ENCODE measurements at places on chromosomes 7 and 10. TPM values are rescaled to one million over a fixed set of nuclear protein-coding genes. Genes with fewer than 3 reads are reported as not detected.

- no peaks in the 10 kb centered on the region for H3K27me3 ChIP-seq
- H3K27ac ChIP-seq = no peak overlapping the region
- no peaks in the 10 kb centered on the region for H3K4me1 ChIP-seq
Observed at GRCh38 chr10:71998840-71999194, 34.6 kb downstream of the CHST3 start.

DNA sequence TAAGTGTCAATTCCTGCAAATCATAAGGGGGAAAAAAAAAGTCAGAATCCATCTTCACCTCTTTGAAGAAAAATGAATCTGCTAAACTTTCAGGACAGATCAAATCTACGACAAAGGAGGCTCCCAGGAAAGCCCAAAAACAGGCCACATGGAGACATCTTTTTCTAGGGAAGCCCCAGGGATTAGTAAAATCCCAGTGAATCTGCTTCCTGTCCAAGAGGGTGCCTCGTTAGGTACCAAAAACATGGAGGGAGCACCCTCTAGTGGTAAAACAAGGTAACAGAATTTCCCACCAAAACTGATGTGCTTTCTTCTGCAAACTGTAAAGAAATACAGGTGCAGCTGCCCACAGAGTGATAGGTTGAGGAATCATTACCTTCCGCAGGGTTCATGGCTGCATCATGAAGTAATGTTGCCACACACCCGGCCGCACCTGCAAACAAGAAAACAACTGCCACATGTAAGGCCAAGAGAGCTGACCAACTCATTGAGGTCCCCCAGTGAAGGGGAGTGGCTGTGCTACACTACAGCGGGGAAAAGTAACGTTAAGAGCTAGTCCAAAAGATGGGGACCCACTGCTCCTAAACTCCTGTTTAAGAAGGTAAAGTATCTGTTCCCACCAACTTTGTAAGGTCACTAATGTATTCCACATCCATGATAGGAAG is 7.9 kb downstream of the SLC25A28 start:
- no peaks in the 10 kb centered on the region for H3K36me3 ChIP-seq
- H3K4me3 ChIP-seq = no peak overlapping the region
- H3K27me3 ChIP-seq = no peaks in the 10 kb centered on the region
- no peak overlapping the region for H3K27ac ChIP-seq
- peak; percentile 58 for DNase-seq
- H3K4me1 ChIP-seq = no peaks in the 10 kb centered on the region

- H3K36me3 ChIP-seq = peaks cover 30% of the 10 kb centered on the region
- no peak overlapping the region for H3K27ac ChIP-seq
- peak overlapping the region; percentile 98 for H3K4me3 ChIP-seq
Observed at GRCh38 chr10:97713826-97714400, 383 bp downstream of the MARVELD1 start.

FAM237B gene
- total RNA-seq = not detected

ZPBP gene
- total RNA-seq = not detected

MACC1 gene
- total RNA-seq = 11.0 TPM

MRLN gene
- total RNA-seq = not detected

SCART1 gene
- total RNA-seq = 0.50 TPM

Data from H9 (cell line).